Left renal cortex interstitium (tissue), 4 donors: ENCODE measurements at places on chromosomes 6 and 20.

GRCh38 chr6:36823421-36824096 lies 15.7 kb downstream of the CPNE5 start:
- no peak for DNase-seq

GRCh38 chr20:461254-462198 lies 807 bp downstream of the TBC1D20 start:
- DNase-seq, result no peak

DNA sequence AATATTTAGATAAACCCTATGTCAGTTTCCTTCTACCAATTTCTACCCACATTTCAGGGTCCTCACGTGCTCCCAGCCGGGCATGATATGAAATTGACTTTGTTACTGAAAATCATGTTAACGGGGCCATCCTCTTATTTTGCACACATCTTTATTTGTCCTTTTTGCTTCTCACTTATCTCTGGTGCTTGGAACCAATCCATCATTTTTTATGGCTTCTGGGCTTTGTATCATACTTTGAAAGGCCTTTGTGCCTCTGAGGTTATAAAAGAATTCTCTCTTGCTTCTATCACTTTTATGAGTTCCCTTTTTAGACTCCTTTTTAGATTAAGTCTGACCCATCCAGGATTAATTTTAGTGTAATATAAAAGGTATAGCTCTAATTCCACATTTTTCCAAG lies 117.1 kb upstream of the PRND start:
- DNase-seq, result no peak

- no peak for DNase-seq
Measured at GRCh38 chr6:36337814-36338213, 1.1 kb upstream of the BNIP5 start.

DNA sequence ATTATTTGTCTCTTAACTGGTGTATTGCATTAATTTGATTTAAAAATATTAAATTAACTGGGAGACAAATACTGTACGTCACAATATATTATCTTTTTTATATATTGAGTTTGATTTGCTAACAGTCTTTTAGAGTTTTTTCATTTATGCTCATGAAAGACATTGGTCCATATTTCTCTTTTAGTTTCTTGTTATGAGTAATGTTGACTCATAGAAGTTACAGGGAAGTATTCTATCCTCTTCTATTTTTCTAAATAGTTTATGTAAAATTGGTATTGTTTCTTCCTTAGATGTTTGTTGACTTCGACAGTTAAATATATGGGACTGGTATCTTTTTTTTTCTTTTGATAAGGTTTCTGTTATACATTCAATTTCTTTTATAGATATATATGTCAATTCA lies 1115.6 kb upstream of the CITED2 start:
- no peak for DNase-seq

GRCh38 chr20:19320005-19320404 lies 107.6 kb downstream of the SLC24A3 start:
- DNase-seq, result no peak

DNA sequence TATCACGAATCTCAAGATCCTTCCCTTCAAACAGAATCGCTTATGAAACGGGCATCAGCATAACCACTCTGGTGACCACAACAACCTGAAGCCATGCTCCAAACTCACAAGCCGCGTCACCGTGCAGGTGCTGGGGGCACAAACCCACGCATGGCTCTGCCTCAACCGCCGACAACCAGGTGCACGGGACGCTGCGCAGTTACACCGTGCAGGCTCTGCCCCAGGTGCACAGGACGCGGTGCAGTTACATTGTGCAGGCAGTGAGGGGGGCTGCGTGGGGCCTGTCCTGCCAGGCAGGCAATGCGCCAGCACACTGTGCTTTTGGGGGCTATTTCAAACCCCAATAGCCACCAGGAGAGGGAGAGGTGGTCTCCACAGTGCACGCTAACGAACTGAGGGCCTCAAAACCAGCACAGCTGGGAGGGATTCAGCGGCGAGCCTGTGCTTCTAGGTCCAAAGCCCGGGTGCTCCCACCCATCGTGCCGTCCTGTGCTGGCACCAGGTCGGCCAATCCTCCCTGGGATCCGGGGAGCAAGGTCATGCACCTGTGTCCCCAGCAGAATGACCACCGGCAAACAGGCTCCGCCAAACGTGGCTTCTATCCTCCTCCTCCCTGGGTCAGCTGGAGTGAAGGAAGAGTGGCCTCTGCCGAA lies 35.8 kb downstream of the ZBTB46 start:
- no peak for DNase-seq

- DNase-seq, result no peak
Measured at GRCh38 chr6:96276856-96277255, 244.8 kb upstream of the UFL1 start.

DNA sequence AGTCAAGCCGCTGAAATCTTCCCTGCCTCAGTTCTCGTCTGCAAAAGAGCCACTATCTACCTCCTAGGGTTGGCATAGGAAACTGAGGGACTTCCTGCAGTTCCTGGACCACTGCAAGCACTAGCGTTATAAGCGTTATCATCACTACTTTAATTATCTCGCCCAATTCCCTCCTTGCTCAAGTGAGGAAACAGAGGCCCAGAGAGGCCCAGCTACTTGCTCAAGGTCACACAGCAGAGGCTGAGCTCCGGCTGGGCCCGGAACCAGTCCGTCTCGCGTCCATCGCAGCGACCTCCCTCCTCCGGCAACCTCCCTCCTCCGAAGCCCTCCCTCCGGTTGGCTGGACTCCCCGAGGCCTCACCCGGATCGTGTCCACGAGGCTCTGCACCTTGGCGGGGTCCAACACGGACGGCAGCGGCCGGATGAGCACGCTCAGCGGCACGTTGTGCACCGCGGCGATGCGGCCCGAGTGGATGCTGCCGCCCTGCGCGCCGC lies 338 bp downstream of the SRXN1 start:
- no peak for DNase-seq

DNA sequence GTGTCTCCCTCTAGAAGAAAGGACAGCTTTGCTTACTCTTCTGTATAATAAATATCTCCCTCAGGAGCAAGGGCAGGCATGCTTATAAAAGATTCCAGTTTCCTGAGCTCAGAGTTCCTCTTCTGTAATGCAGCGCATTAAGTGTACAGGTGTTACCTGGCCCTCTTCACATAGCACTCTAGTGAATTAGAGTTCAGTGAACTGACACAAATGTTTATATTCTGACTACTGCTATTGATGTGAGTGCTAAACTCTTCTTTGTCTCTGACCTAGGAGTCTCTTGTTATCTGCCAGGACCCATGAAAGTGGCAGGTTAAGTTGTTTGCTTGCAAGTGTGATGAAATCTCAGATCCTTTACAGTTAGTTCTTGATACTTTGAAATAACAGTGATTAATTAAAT lies 33.5 kb downstream of the CYB5R4 start:
- DNase-seq, result no peak

GRCh38 chr6:75863001-75863400 lies 114.0 kb downstream of the MYO6 start:
- no peak for DNase-seq

DNA sequence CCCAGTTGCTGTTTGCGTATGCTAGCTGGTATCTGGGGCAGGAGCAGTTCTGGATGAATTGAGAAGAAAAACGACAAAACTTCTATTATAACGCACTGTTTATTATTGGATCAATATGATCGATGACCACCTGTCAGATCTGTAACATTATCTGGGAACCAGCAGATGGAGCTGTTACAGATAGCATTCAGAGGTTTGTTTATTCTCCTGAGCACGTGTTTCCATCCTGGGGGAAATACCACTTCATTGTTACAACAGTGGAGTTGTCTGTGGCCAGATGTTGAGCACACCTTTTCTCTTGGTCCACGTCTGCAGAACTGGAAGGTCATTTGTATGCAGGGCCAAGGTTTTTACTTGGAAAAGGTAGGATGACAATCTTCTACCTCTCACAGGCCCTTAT lies 16.0 kb upstream of the NKX2-2 start:
- DNase-seq, result no peak

DNA sequence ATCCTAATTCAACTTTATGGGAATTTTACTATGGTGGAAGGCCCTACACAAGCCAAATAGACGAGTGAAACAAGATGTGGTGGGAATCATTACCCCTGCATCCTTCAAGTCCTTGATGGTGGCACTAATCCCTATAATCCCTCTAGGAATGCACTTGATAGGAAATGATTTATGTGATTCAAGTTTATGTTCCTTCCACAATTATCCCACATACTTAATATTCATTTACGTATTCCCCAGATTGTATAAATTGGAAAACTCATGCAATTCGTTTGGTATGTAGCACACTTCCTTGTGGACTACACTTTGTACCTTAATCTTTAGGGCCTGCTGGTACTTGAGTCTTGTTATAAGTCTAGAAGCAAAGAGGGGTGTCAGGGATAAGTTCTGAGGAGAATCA lies 40.8 kb downstream of the PKIB start:
- no peak for DNase-seq

DNA sequence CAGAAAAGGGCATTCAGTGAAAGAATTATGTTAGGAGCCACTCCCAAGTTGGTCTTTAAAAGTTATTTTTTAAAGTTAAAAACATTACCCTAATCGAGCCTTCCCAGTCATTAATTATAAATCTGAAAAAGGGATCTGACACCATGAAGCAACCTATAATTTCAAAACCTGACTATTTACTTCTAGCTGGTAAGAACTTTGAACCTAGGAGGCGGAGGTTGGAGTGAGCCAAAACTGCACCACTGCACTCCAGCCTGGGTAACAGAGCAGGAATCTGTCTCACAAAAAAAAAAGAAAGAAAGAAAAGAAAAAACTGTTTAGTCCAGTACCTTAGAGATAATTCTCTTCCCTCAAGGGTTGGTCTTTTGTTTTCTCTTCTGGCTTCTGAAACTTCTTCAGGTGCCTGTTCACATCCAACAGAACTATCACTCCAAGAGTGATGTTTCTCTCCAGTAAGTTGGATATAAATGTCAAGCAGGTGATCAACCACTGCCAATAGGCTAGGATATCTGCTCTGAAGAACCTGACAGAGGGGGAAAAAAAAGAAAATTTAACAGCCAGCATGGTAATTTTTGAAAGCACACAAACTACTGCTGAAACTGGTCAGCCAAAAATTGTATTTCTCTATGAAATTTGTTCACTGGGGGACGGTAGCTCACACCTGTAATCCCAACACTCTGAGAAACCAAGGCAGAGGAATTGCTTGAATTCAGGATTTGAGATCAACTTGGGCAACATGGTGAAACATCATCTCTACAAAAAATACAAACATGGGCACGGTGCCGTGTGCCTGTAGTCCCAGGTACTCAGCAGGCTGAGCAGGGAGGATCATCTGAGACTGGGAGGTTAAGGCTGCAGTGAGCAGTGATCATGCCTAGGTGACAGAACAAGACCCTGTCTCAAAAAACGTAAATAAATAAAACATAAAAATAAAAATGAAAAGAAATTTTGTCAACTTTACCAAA lies 38.2 kb downstream of the MDN1 start:
- no peak for DNase-seq

- DNase-seq, result no peak
Measured at GRCh38 chr20:39342463-39342862, 380.3 kb downstream of the DHX35 start.

DNA sequence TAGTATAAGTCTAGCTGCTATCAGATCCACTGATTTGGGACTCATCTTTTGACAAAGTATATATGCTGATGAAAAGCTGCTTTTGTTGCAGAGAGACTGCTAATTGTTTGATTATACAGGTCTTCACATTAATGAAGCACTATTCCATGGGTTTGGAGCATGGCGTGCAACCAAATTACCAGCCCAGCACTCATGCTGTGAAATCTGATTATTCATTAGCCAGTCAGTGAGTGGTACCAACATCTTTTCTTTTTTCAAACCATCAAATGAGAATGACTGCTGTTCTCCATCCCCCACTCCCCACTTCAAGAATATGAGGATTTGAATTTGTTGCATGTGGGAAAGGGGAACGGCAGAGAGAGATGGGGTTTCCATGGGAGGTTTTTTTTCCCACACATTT lies 91.3 kb downstream of the ID4 start:
- DNase-seq, result no peak

DNA sequence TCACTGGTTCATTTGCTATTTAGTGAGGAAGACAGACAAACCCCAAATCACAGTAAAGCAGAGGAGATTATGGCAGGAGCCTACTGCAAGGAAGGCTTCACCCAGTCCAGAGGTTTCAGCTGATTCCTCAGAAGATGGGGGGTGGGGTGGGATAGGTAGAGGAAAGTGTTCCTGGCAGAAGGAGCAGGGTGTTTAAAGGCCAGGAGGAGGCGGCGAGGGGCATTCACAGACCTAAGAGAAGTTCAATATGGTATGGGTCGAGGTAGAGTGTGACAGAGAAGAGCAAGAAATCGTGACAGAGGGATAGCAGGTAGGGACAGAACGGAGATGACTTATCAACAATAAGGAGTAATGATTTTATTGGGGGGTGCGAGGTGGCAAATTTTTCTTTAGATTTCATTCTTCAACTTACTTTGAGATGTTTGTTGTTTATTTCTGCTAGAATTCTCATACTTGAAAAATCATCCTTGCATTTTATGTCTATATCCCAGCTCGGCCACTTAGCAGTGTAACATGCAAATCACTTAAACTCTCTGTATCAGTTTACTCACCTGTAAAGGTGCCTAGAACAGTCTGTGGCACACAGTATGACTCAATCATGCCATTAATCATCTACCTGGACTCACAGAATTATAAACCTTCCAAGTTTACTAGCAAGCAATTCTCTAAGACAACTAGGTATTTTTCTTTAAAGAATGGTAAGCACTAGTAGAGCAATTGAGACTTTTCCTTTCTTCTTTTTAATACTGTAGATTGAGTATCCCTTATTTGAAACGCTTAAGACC lies 176.7 kb downstream of the REV3L start:
- DNase-seq, result no peak

- no peak for DNase-seq
Measured at GRCh38 chr6:134005800-134006199, 46.6 kb downstream of the SLC2A12 start.

DNA sequence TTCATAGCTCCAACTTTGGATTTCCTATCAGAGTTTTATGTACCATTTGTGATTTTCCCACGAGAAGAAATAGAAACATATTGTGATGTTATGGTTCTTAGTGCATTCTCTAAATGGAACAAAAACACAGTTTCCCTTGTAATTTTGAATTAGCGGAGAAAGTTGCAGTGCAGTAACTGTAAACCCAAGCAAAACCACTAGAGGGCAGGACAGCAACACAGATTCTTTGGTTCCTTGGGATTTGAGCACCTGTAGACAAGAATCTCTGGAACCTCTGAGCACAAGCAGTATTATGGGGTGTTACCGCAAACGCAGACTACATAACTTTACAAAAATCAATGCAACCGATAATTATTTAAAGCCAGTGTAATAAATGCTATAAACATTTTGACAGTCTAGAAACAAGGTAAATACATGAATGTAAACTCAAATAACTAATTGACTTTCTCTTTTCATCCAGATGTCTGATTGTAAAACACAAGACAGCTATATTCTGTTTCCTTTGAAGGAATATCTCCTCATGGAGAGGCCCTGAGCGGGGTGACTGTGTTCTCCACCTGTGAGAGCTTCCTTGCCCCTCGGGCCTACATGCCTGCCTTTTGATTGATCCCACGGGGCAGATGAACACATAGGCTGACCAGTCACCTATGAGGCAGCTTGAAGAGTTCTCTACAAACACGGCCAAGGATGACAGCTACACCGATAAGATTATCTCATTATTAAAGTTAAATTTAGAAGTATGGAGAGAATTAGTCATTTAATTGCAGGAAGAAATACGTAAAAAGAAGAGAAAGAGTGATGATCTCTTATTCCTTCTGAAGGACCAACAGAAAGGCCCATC lies 67.5 kb upstream of the COL21A1 start:
- no peak for DNase-seq
